Liver (tissue), 10 donors: ENCODE measurements at places on chromosomes 5 and 9.

GRCh38 chr5:111859031-111859430, 102.0 kb upstream of the NREP start:
- DNase-seq: no peak

- no peak for DNase-seq
Observed at GRCh38 chr5:139903795-139904565, 108.4 kb downstream of the PSD2 start.

- no peak for DNase-seq
Observed at GRCh38 chr9:99818500-99818899, 3.2 kb upstream of the NR4A3 start.

GRCh38 chr5:64818245-64818644, 49.5 kb downstream of the CWC27 start:
- no peak for DNase-seq

GRCh38 chr9:75909776-75910175, 19.3 kb downstream of the PCSK5 start:
- DNase-seq: no peak

- DNase-seq: no peak
Observed at GRCh38 chr5:34447424-34447823, 208.7 kb upstream of the RAI14 start.
